Right atrium auricular region (tissue), 2 donors: ENCODE measurements at places on chromosomes 5 and 9. TPM values are rescaled to one million over a fixed set of nuclear protein-coding genes. Genes with fewer than 3 reads are reported as not detected.

DNA sequence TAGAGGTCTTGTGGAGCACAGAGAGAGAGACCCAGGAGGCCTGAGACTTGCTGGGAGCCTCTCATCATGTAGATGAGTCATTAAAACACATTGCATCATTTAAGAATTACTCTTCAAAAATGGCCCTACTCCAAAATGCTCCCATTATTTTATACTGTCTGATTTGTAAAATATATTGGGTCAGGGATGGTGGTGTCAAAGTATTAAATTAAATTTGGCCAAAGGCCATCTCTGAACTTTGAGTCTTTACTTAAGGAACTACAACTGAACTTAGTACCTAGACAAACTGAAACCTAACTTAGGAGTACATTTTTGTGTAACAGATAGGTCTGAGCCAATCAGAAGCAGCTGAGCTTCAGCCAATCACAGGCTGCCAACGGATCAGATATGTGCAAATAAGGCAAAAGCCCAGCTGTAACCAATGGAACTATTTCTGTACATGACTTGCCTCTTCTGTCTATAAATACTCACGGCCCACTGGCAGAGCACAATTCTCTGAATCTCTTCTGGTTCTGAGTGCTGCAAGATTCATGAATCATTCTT is 657.2 kb downstream of the TLE1 start:
- DNase-seq = no peak

- DNase-seq = no peak
These were observed 68.8 kb downstream of the SLC44A1 start for GRCh38 chr9:105313238-105313637.

DNA sequence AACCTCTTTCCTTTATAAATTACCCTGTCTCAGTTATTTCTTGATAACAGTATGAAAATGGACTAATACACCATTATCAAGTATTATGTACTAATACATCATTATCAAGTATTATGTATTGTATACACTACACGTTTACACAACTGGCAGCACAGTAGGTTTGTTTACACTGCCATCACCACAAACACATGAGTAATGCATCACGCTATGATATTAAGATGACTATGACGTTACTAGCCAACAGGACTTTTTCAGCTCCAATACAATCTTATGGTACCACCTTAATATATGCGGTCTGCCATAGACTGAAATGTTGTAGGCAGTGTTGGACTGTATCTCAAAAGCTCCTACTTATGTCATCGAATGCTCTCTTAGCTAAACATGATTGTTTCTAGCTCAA is 28.2 kb downstream of the PRELID2 start:
- no peak for DNase-seq

DNA sequence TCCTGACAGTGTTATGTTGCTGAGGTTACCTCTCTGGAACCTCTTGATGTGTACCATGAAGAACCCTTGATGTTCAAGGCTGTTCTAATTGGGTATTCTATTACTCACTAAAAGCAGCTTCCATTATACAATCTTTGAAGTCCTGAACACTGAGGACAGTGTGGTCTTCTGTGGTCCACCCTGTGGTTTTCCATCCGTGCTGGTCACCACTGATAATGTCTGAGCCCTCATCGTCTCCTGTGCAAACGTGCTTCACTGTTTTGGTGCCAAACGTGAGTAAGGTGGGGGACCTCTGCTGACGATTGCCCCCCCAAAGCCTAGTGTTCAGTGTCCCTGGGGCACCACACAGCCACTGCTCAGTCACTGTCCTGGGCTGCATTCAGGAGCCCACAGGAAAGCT is 259.7 kb upstream of the ANKRD55 start:
- DNase-seq = no peak

DNA sequence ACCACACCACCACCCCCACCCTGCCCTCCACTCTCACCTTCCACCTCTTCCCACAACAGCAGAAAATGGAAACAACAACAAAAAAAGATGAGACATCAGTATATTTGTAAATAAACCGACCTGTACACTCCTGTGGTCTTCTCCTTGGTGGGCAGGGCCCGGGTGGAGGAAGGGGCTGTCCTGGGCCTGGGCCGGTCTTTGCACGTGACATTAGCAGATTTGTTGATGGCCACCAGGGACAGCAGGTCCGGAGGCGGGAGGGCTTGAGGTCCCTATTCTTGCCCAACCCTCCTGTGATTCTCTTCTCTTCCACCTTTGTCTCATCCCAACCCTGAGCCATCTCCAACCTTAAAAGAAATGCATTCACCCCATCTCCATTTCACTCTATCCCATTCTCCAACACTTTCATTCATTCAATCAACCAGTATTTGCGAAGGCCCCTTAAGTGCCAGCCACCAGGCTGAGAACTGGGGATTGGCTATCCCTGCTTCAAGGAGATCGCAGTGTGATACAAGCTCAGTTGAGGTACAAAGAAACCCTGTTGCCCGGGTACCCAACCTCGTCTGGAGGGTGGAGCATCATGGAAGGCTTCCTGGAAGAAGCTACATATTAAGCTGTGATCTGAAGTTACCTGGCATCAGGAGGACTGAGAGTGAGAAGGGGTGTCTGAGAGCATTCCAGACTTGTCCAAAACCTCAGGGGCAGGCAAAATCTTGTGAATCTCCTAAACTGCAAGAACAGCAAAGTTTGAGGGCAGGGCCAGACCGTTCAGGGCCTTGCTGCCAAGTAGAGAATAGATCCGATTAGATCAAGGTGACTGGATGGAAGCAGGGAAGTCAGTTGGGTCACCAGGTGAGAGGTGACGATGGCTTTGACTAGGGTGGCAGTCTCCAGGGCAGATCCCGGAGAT is 87.4 kb downstream of the LMX1B start:
- DNase-seq = no peak

- DNase-seq = no peak
These were observed 960 bp upstream of the GFRA3 start for GRCh38 chr5:138275379-138275782.

GRCh38 chr9:33236571-33236970 is 3.4 kb upstream of the SPINK4 start:
- DNase-seq = no peak

DNA sequence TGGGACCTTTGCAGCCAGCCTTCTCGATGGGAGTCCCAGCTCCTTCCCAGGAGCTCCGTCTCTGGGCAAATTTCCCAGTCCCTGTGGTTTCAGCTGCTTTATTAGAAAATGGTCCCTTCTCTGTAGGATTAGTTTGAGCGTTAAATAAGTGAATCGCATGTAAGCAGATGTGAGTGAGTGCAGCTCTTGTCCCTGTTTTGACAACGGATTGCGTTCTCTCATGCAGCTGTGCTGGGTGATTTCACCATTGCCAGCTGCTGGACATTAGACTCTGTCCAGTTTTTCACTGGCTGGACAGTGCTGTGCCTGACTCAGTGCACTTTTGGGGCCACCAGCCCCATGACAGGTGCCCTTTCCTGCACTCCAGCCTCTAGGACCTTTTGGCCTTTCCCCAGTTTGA is 11.6 kb upstream of the CEL start:
- DNase-seq = no peak

GRCh38 chr9:137123468-137123837 is 8.9 kb upstream of the DPP7 start:
- no peak for DNase-seq

DNA sequence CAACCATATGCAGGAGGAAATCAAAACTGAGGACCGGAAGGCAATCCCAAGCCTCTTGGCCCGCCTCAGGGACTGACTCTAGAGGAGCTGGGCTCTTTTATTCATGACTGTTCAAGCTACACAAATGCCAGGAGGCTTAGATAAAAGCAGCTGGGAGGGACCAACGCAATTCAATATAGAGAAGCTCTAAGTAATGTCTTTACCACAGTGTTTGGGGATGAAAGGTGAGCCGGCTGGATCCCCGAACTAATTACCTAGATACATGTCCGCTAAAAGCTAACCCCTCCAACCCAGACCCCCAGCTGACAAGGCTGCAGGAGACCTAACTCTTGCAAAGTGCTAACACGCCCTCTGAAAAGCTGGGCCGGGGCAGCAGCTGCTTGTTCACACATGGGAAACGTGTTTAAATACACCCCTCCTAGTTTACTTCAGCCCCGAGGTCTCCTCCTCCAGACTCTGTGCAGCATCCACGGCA is 67.5 kb downstream of the TLE1 start:
- no peak for DNase-seq

GRCh38 chr5:155926031-155926430 is 400.9 kb upstream of the SGCD start:
- DNase-seq = no peak

DNA sequence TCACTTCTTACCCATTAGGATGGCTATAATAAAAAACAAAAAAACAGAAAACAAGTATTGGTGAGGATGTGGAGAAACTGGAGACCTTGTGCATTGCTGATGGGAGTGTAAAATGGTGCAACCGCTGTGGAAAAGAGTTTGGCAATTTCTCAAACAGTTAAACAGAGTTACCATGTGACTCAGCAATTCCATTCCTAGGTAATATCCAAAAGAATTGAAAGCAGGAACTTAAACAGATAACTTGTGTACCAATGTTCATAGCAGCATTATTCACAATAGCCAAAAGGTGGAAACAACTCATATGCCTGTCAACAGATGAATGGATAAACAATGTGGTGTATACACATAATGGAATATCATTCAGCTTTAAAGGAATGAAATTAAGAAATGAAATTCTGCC is 28.9 kb downstream of the DCP2 start:
- no peak for DNase-seq

The PCDHB9 gene
- 2.5 TPM for total RNA-seq

The RABEPK gene
- total RNA-seq = 7.5 TPM
